ENCODE measurements at places on chromosomes 5 and 9.

DNA sequence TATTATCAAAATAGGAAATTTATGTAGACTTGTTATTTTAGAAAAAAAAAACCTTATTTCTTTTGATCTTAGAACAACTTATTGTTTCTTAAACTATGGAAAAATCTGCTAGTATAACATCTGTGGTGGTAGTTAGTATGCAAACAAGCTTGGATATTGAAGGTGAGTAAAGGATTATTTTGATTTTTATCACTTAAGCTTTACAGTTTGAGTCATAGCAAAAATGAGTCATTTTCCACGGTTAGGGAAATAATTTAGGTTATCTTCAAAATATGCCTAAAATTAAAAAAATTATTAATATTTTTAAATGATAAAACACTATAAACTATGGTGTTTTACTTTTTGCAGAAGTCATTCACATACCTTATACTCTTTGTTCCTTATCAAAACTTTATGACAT is 107.2 kb upstream of the DHFR start:
- DNase-seq: no peak

DNA sequence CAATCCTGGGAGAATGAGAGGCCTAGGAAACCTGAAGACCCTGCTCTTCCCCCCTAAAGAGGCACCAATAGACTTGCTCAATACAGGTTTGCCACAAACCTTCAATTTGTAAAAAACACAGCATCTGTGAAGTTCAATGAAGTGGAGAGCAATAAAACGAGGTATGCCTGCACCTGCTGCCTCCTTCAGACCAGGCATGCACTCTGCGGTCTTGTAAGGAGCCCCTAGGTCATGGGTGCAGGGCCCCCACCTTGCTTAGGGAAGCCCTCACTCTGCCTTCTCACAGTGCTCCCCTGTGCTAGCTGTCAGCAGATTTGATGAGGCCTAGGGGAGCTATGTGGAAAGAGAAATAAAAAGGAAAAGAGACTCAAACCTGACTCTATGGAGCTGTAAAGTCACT is 72.1 kb upstream of the GALNT10 start:
- no peak for DNase-seq

GRCh38 chr9:31983895-31984294 is 400.5 kb upstream of the ACO1 start:
- no peak for DNase-seq

DNA sequence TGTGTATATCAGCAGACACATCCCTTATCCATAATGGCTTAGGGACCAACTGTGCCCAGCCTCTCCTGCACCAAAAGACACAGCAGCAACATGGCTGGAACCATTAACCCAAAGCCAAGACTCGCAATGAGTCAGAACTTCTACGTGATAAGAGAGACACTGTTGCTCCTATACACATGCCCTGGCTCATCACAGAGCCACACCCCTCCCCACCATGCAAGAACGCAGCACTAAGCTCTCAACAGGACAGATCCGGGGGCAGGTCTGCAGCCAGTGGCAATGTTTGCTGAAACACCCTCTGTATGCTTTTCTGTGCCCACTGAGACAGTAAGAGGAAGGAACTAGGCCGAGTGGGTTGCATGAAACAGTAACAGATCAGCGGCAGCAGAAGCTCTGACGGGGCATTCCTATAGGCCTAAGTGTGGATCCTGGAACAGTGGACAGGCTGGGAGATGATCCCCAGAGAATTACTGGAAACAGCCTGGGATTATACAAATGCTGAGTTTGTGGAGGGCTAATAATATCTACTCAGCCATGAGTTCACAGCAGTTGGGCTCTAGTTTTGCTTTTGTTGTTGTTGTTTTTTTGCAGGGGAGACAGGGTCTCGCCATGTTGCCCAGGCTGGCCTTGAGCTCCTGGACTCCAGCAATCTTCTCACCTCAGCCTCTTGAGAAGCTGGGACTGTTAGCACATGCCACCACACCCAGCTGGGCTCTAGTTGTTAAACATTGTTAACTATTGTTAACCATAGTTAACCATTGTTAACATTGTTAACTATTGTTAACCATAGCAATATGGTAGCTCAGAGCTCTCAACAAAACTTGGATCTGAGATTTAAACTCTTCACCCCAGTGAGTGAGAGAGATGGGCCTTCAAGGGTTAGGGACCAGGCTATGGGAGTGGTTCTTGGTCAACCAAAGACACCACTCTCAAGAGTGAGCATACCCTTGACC is 41.0 kb downstream of the B4GALT1 start:
- DNase-seq: no peak

DNA sequence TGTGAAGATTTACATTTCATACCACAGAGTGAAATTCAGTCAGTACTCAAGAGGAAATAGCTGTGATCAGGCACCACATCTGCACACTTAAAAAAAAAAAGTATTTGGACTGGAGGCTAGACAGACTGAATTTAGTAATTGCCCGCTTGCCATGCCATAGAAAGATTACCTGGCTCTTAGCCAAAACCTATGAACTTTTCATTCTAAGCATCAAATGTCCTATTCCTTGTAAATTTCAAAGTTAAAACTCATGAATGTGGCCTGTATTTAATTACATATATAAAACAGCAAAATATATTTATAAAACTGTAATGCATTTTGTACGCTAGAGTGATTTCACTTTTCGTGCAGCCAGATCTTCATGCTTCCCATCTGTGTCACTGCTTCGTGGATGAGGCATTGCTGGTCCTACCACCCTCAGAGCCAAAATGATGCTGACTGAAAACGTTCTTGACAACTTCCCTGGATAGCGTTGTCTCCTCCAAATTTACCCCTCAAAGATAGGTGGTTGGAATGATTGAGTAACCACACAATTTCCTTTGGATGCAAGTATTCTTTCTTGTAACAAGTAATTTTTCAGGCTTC is 447.9 kb upstream of the SGCD start:
- no peak for DNase-seq

- DNase-seq: no peak
These were observed 240.2 kb downstream of the IRX1 start for GRCh38 chr5:3835811-3836210.

- no peak for DNase-seq
These were observed 16.3 kb downstream of the PTPN3 start for GRCh38 chr9:109481856-109482255.

- no peak for DNase-seq
These were observed 253.7 kb downstream of the SPOCK1 start for GRCh38 chr5:137245438-137245837.

GRCh38 chr9:134555094-134555650 is 86.4 kb upstream of the COL5A1 start:
- DNase-seq: peak; percentile 25

GRCh38 chr5:135262364-135262763 is 136.7 kb downstream of the MACROH2A1 start:
- no peak for DNase-seq

DNA sequence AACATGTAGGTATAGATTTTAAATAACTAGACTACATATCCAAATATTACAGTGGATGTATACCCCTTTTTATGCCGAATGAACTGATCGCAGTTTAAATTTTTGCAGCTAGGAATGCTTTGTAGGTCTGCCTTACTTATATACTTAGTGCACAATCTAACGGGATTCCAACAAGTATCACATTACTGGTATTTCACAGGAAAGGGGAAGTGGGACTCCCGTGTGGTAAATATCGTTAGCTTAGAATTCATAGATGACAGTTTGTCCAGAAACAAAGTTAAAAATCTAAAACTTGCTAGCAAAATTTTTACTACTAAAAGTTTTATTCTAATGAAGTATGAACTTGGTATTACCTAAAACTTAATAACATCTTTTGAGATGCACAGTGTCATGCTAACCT is 193.5 kb upstream of the TLX3 start:
- DNase-seq: no peak

- no peak for DNase-seq
These were observed 94.7 kb upstream of the ANKRD55 start for GRCh38 chr5:56327809-56328208.

All from left ventricle myocardium superior (tissue), 1 donor.